Neural crest cell (in vitro differentiated cells): ENCODE measurements at places on chromosomes 12 and 14. TPM values are rescaled to one million over a fixed set of nuclear protein-coding genes. Genes with fewer than 3 reads are reported as not detected.
A peak's percentile ranks its signal among the peaks of the same experiment; 100 is the strongest.

Gene RASSF8
- total RNA-seq: 47.0 and 50.5 TPM in 2 replicates

Gene LRP1-AS
- total RNA-seq: not detected in 2 replicates

DNA sequence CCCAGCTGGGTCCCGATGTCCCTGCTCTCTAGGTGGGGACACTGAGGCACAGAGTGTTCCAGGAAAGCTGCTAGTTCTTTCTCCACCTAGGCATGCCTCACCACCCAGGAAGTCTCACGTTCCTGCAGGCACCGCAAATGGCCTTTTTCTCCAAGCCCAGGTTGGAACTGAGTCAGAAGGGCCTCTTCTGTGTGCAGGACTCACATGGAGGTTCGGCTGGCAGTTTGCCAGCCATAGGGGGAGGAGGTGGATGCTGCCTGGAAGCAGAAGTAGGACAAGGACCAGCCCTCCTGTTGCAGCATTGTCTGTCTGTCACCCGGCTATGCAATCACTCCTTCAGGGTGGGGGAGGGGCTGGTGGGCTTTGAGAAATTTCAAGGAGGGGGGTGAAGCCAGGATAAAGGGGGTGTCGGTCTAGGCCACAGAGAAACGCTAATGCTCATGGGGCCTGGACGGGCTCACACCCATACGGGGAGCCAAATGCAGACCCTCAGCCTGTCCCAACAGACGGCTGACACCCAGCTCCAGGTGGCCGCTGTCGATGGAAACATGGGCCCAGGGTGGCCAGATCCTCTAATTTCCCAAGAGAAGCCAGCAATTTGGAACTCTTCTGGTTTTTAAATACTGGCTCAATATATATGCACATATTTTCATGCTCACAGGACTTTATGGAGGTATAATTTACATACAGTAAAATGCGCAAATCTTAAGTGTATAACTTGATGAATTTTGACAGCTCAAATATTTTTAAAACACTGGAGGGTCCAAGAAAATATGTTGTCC, 120.5 kb downstream of the PHETA1 start:
- no peaks in the 10 kb centered on the region for H3K36me3 ChIP-seq
- H3K27me3 ChIP-seq: peaks cover 2% of the 10 kb centered on the region
- no peak overlapping the region for H3K27ac ChIP-seq
- H3K4me3 ChIP-seq: no peak overlapping the region

DNA sequence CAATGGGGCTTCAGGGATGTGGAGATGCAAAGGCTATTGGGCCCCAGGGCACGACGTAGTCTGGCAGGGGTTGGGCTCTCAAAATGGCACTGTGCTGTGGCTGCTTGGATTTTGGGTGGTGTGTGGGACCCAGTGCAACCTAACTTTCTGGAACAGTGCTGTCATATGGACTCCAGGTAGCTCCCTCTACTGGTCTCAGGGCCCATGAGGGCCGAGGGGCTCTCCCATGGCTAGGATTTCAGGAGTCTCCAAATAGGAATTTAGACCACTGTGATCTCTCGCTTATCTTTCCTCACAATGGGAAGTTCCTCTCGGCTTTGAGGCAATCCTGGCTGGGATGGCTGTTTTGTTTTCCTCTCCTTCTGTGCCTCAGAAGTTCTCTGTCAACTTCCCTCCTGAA, 68.2 kb upstream of the MUCL1 start:
- peaks cover 10% of the 10 kb centered on the region for H3K36me3 ChIP-seq
- H3K27me3 ChIP-seq: no peaks in the 10 kb centered on the region
- no peak for DNase-seq
- H3K4me1 ChIP-seq: no peaks in the 10 kb centered on the region
- no peak overlapping the region for H3K27ac ChIP-seq
- no peak overlapping the region for H3K4me3 ChIP-seq

Gene CACNA2D4
- 0.72 and 1.3 TPM in 2 replicates for total RNA-seq

- peaks cover 71% of the 10 kb centered on the region for H3K4me1 ChIP-seq
- DNase-seq: no peak
- peaks cover 83% of the 10 kb centered on the region for H3K27me3 ChIP-seq
- H3K36me3 ChIP-seq: peaks cover 70% of the 10 kb centered on the region
- peak overlapping the region; percentile 98 for H3K27ac ChIP-seq
- peak overlapping the region; percentile 98 for H3K4me3 ChIP-seq
Observed at GRCh38 chr14:68790644-68791077, 2.2 kb downstream of the ZFP36L1 start.

Gene CD4
- 3.8 and 4.1 TPM in 2 replicates for total RNA-seq

DNA sequence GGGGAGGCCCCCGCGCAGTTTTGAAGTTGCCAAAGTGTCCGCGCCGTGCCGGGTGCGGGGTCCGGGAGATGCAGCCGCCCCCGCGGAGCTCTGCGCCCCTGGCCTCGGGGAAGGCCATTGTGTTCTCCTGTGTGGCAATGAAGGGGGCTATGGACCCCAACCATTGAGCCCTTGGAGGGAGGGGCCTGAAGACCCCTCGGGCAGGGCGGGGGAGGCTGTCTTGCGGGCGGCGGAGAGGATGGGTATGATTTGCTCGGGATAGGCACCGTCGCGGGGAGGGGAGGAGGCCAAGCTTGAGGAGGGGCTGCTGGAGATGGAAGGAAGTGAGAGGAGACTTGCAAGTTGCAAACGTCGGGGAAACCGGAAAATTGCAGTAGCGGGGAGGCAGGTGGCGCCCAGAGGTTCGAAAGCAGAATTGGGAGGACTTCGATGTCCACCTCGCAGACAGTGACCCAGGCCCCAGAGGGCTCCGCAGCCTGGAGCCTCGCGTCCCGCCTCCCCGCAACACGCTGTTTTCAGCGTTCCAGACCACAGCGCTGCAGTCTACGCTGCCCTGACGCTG, 25.4 kb downstream of the BCL11B start:
- peak overlapping the region; percentile 58 for H3K4me3 ChIP-seq
- H3K4me1 ChIP-seq: peaks cover 20% of the 10 kb centered on the region
- H3K27ac ChIP-seq: no peak overlapping the region
- H3K27me3 ChIP-seq: peaks cover 86% of the 10 kb centered on the region
- H3K36me3 ChIP-seq: no peaks in the 10 kb centered on the region
- DNase-seq: no peak

- H3K27ac ChIP-seq: peak overlapping the region; percentile 86
- peak overlapping the region; percentile 96 for H3K4me3 ChIP-seq
- peaks cover 59% of the 10 kb centered on the region for H3K4me1 ChIP-seq
Observed at GRCh38 chr12:55926738-55927587, 731 bp downstream of the PYM1 start.

Gene DEGS2
- 0.11 TPM in 1 of 2 replicates, not detected in the other for total RNA-seq

Gene ART4
- not detected in 2 replicates for total RNA-seq

DNA sequence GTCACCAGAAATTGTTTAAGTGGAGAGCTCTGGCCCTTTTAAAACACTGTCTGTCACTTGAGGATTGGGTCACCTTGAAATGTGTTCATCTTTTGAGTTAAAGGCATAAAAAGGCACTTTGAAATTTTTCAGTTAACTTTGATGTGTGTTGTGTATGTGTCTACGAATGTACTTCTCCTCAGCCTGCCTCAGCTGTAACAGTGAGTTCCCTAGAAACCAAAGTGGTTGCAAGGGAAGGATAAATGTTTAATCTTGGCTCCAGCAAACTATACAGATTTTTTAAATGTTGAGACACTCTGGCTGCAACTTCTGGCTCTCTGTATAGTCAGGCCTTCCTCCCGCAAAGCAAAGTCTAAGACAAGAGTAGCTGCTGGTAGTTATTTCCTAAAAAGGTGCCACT, 8.3 kb downstream of the DERA start:
- peaks cover 34% of the 10 kb centered on the region for H3K4me1 ChIP-seq
- DNase-seq: no peak
- H3K36me3 ChIP-seq: peaks cover 5% of the 10 kb centered on the region
- no peaks in the 10 kb centered on the region for H3K27me3 ChIP-seq
- no peak overlapping the region for H3K27ac ChIP-seq

Gene CEP170B
- total RNA-seq: 14.0 and 14.4 TPM in 2 replicates

GRCh38 chr12:96034621-96035282, 635 bp downstream of the LTA4H start:
- peaks cover 4% of the 10 kb centered on the region for H3K4me1 ChIP-seq
- peak; percentile 9 for DNase-seq
- no peaks in the 10 kb centered on the region for H3K27me3 ChIP-seq

GRCh38 chr12:67433385-67434175, 164.4 kb downstream of the CAND1 start:
- no peaks in the 10 kb centered on the region for H3K27me3 ChIP-seq
- H3K4me1 ChIP-seq: peaks cover 47% of the 10 kb centered on the region
- no peak overlapping the region for H3K4me3 ChIP-seq
- DNase-seq: no peak
- no peaks in the 10 kb centered on the region for H3K36me3 ChIP-seq

GRCh38 chr12:124188561-124189405, 106.1 kb upstream of the RFLNA start:
- DNase-seq: no peak
- H3K4me1 ChIP-seq: peaks cover 31% of the 10 kb centered on the region
- no peaks in the 10 kb centered on the region for H3K27me3 ChIP-seq
- H3K36me3 ChIP-seq: no peaks in the 10 kb centered on the region

DNA sequence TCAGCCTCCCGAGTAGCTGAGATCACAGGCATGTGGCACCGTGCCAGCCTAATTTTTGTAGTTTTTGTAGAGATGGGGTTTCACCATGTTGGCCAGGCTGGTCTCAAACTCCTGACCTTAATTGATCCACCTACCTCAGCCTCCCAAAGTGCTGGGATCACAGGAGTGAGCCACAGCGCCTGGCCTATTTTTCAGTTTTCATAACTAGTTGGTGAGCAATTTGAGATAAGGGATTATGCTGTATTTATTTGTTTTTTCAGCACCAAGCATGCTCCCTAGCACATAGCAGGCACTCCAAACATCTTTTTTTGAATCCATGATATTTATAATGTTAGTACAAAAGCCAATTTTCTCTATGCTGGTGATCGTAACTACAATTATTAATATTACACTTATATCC, 541.2 kb downstream of the SNAPC1 start:
- no peaks in the 10 kb centered on the region for H3K36me3 ChIP-seq
- DNase-seq: no peak
- H3K27ac ChIP-seq: no peak overlapping the region
- H3K27me3 ChIP-seq: peaks cover 3% of the 10 kb centered on the region
- no peak overlapping the region for H3K4me3 ChIP-seq

Gene SLC6A15
- 2.8 and 3.2 TPM in 2 replicates for total RNA-seq

DNA sequence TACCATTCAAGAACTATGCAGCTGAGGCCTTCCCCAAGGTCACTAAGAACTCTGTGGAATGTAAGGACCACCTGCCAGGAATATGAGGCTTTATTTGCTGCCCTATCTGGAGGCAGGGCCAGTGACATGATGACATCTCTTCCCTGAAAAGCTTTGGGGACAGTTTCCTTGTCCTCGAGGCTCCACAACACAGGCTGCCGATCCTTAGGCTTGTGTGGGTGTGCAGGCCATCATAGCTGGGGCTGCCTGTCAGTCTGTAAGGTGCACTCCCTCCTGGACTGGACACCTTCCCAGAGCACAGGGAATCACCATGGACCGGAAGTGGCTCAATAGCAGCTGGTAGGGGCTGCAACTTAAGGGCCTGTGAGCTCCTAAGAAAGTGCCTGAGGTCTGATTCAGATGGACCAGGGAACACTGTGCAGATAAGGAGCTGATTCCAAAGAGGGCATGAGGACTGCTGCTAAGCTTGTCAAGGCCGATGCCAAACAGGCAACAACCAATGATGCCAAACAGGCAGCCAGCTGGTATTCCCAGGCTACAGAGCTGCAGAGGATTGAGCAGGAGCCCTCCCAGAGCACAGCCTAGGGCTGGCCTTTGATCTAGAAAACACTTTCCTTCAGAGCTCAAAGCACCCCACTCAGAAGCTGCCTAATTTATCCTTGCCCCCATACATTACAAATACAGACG, 84.3 kb downstream of the CRACR2A start:
- no peaks in the 10 kb centered on the region for H3K36me3 ChIP-seq
- no peaks in the 10 kb centered on the region for H3K27me3 ChIP-seq
- no peaks in the 10 kb centered on the region for H3K4me1 ChIP-seq
- H3K27ac ChIP-seq: no peak overlapping the region
- no peak for DNase-seq

Gene ABHD12B
- total RNA-seq: 0.35 and 0.73 TPM in 2 replicates

- peaks cover 23% of the 10 kb centered on the region for H3K4me1 ChIP-seq
- H3K4me3 ChIP-seq: no peak overlapping the region
- H3K27me3 ChIP-seq: no peaks in the 10 kb centered on the region
- H3K36me3 ChIP-seq: peaks cover 16% of the 10 kb centered on the region
- H3K27ac ChIP-seq: peak overlapping the region; percentile 71
Observed at GRCh38 chr12:24044941-24045703, 95.7 kb upstream of the SOX5 start.

- H3K36me3 ChIP-seq: no peaks in the 10 kb centered on the region
- no peaks in the 10 kb centered on the region for H3K4me1 ChIP-seq
- H3K27ac ChIP-seq: no peak overlapping the region
- no peak for DNase-seq
Observed at GRCh38 chr14:49447540-49448107, 138.6 kb downstream of the RPS29 start.

- no peaks in the 10 kb centered on the region for H3K27me3 ChIP-seq
- H3K4me3 ChIP-seq: no peak overlapping the region
- no peaks in the 10 kb centered on the region for H3K4me1 ChIP-seq
- DNase-seq: no peak
- no peaks in the 10 kb centered on the region for H3K36me3 ChIP-seq
Observed at GRCh38 chr12:72491426-72491825, 219.3 kb downstream of the TRHDE start.

- H3K36me3 ChIP-seq: peaks cover 17% of the 10 kb centered on the region
- no peak overlapping the region for H3K4me3 ChIP-seq
- H3K27me3 ChIP-seq: no peaks in the 10 kb centered on the region
- H3K27ac ChIP-seq: no peak overlapping the region
Observed at GRCh38 chr12:64147875-64148274, 74.2 kb downstream of the KICS2 start.

DNA sequence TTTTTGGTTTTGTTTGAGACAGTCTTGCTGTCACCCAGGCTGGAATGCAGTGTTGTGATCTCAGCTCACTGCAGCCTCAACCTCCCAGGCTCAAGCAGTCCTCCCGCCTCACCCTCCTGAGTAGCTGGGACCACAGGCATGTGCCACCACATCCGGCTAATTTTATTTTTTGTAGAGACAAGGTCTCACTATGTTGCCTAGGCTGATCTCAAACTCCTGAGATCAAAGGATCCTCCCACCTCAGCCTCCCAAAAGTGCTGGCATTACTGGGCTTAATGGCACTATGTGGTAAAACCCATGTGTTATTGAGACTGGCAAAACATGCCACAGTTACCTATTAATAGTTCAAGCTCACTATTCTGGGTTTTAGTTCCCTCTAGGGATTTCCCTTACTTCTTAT, 51.2 kb upstream of the KCNH3 start:
- H3K4me1 ChIP-seq: peaks cover 3% of the 10 kb centered on the region
- H3K27me3 ChIP-seq: no peaks in the 10 kb centered on the region
- no peak for DNase-seq

DNA sequence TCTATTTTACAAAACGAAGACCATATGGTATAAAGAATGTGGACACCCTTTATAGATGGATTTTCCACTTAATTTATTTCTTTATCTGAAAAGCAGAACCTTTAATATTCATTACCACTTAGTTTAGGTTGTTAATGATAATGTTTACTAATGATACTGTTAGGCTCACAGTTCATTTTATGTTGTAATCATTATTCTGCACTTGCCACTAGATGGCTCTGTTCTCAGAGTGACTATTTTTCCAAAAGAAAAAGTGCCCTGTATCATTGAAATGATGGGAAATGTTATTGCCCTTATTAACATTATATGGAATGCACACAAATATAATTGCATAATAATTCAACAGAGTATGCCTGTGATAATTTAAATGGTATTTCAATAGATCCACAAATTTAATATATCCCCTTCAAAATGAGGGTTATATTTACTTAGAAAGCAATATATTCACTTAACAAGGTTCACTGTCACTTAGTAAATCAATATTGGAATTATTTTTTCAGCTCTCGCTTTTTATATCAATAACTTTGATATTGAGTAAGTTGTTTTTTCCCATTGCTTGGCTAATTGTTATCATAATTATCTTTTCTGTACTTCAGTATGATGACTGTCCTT, 95.7 kb downstream of the PDE3A start:
- DNase-seq: no peak
- no peaks in the 10 kb centered on the region for H3K36me3 ChIP-seq
- H3K27me3 ChIP-seq: no peaks in the 10 kb centered on the region
- H3K27ac ChIP-seq: no peak overlapping the region
- H3K4me3 ChIP-seq: no peak overlapping the region
